Brain pericyte (primary cell): ENCODE measurements at places on chromosomes 5 and 9.

DNA sequence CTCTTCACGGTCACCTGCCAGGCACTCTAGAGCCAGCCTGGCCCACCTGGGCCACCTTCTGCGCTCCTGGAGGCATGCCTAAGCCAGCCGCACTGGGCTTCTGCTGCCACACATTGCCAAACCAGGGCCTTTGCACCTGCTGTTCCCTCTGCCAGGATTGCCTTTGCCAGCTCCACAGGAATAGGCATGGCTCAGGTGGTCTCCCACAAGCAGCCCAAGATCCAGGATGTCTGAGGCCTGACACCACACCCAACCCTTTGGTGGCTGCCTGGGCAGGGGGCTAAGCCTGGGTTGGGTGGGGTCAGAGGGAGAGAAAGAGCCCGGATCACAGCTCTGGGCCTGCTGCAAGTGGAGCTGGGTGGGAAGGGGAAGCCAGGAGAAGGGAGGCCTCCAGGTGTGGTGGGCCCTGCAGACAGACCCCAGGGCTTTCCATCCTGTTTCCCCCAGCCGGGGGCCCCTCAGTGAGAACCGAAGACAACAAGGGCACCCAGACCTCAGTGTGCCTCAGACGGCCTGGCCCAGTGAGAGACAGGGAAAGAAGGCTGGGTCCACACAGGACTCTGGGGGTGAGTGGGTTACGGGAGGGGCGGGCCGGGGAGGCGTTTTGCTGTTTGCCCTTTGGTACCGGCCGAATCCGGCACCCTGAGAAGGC, 672 bp upstream of the SUSD3 start:
- no peak for DNase-seq

- DNase-seq, result no peak
Observed at GRCh38 chr5:122908108-122908507, 62.7 kb downstream of the SNX24 start.

DNA sequence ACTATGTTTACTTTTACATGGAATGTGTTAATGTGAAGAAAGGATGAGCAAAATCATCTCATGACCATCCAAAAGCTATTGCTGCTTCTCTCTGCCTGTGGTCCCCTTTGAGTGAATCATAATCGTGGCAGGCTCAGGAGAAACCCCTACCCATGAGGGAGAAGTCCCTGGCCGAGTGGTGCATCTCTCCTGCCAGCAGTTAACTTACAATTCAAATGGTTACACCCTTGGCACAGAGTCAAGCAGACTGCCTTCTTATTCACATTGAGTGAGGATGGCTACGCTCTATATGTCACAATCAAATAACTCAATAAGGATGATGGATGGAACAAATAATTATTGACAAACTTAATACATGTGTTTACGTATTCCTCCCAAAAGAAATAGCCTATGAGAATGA, 179.1 kb downstream of the FGF1 start:
- no peak for DNase-seq

- no peak for DNase-seq
Observed at GRCh38 chr5:174354571-174354970, 309.1 kb downstream of the NSG2 start.

- no peak for DNase-seq
Observed at GRCh38 chr9:9750719-9751118, 862.1 kb downstream of the PTPRD start.

GRCh38 chr5:42886635-42887034, 74.9 kb upstream of the SELENOP start:
- DNase-seq, result no peak

- DNase-seq, result no peak
Observed at GRCh38 chr9:112218908-112219307, 43.8 kb upstream of the SUSD1 start.

- DNase-seq, result no peak
Observed at GRCh38 chr5:54854883-54855581, 130.4 kb downstream of the ESM1 start.

GRCh38 chr9:82275258-82275927, 286.8 kb downstream of the SPATA31D1 start:
- DNase-seq, result no peak

GRCh38 chr9:105439428-105439827, 8.4 kb upstream of the FSD1L start:
- no peak for DNase-seq

GRCh38 chr9:110668570-110669167, at the start of gene MUSK:
MUSK (plus strand) TSS chr9:110668791; CDS start chr9:110668905, 114 bp downstream.
- no peak for DNase-seq

DNA sequence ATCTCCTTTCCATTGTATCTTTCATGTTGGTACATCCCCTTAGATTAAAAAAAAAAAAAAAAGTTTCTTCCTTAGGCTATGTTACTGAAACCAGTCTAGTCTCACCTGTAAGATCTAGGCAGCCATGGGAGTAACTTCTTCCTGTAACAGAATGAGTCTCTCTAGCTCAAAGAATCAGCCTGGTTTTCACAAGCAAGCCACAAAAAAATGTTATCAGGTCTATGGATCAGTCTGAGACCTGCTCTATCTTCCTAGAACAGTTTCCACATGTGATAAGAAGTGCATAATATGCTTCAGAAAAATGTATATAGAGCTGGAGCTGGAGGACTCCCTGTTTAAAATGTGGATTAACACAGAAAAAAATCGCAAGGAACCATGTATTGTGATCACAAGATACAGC, 53.8 kb downstream of the ARRDC3 start:
- no peak for DNase-seq

- no peak for DNase-seq
Observed at GRCh38 chr9:107638521-107639310, 149.1 kb upstream of the KLF4 start.

- DNase-seq, result no peak
Observed at GRCh38 chr5:4651806-4652565, 488.1 kb upstream of the ADAMTS16 start.
